ENCODE measurements at places on chromosomes 1 and 21.

GRCh38 chr1:77553568-77554291 lies 128.7 kb downstream of the ZZZ3 start:
- DNase-seq = no peak

GRCh38 chr1:36284517-36284916 lies 21.7 kb upstream of the SH3D21 start:
- no peak for DNase-seq

DNA sequence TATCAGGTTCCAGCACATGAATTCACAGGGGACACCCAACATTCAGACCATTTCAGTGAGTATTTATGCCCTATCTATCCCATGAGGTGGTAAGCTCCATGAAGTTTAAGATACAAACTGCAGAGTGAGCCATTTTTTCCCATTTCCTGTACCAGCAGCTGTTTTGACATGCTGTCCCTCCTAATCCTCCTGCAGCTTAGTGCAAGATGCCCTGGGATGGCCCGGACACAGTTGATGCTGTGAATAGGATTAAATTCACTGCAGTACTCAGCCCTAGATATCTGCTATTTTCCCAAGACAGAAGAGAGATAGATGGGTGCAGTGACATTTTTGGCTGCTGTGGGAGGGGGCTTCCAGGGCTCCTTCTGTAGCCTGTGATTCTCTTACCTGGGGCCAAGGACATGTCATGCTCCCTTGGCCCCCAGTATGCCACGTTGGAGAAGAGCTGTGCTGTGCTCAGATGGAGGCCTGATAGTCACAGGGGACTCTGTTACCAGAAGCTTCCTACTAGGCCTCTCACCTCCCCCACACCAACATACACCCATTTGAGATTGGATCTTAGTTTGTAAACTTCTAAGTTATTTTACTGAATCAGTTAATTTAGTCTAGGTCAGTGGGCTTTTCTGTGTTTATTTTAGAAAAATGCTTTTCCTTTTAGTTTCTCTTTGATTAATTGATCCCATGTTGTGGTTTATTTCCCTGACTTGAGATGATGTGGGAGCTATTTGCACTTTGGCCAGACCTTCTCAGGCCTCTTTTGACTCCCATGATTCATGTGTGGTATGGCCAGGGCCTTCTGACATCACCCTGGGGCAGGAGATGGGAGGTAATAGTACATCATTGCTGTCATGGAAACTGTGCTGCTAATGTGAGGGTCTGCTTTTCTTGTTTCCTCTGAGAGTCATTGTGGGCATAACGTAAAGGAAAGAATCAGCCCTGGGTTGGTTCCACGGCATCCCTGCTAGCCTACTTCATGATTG lies 92.6 kb downstream of the ST3GAL3 start:
- no peak for DNase-seq

DNA sequence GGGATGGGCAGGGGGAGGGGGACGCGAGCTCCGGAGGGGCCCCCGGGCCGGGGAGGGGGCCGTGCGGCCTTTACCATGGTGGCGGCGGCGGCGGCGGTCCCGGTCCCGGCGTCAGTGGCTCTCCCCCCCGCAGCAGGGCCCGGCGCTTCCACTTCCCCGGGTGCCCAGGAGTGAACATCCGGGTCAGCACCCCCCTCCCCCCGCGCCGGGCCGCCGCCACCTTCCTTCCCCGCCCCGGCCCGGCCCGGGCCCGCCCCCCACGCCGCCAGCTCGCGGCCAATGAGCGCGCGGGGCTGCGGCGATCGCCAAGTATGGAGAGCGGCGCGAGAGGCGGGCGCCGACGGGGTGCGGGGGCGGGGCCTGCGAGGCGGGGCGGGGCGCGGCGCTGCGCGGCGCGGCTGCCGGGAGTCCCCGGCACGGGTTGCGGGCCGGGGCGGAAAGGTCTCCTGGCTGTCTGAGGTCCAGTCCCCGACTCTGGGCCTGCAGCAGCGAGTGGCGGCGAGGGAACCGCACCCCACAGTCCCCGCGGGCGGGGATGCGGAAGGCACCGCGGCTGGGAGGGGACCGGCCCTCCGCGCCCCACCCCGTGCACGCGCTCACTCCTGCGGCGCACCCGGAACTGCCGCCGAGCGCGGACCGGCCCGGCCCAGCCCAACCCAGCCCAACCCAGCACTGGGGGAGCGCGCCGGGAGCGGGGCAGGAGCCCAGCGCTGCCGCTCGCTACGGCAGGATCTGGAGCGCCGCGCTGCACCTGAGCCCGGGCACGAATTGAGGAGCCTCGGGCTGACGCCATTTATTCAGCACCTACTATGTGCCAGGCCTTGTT lies at the start of gene CAPZB:
CAPZB (minus strand) TSS at position 178 of the 826 bp plus-strand sequence; CDS start at position 77, 101 bp downstream.
- DNase-seq = peak; percentile 73

GRCh38 chr1:53393325-53393792 lies 65.5 kb upstream of the LRP8 start:
- peak; percentile 6 for DNase-seq

- peak; percentile 36 for DNase-seq
Observed at GRCh38 chr1:7680207-7680954, 90.7 kb upstream of the VAMP3 start.

DNA sequence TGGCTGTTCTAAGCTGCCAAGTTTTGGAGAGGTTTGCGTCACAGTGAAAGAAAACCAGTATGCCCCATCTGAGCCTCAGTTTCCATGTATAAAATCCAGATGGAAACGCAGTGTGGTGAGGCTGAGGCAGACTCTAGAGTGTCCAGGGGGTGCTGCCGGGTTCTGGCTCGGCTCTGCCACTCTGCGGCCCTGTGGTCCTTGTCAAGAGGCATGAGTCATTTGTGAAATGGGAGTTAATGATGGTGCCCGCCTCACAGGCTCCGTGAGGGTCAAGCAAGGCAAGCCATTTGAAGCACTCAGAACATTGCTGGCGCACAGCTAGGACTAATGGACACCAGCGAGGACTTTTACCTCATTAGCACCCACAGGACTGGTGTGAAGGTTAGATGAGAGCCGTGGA lies 214.3 kb downstream of the PTPRU start:
- DNase-seq = no peak

DNA sequence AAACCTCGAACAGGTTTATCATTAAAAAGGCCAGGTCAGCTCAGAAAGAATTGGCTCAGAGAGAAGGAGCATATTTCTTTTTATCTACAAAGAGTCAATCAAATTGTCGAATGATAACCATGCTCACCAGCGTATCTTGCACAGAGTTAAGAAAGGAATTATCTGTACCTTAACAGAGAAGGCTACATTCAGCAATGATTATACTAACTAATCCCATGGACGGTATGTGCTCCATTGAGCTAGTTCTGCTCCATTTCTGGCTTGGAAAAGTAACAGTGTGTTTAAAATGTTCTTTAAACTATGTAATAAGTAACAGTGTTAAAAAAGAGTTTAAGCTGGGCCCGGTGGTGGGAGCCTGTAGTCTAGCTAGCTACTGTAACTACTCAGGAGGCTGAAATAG lies 4.2 kb downstream of the UBR4 start:
- DNase-seq = no peak

DNA sequence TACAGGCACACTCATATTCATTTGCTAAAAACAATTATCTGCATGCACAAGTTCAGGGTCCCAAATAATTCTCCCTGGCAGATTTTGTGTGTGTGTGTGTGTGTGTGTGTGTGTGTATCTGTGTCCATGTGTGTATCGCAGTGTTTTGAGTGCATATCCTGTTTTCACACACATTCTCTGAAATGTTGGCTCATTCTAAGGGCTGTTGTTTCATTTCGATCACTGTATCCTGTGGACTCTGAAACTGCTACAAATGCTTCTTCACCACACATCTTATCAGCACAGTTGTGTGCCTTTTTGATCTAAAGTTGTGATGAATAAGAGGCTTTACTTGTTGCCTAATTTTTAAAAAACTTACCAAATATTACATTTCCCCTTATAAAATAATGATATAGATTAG lies 34.6 kb downstream of the NR5A2 start:
- no peak for DNase-seq

DNA sequence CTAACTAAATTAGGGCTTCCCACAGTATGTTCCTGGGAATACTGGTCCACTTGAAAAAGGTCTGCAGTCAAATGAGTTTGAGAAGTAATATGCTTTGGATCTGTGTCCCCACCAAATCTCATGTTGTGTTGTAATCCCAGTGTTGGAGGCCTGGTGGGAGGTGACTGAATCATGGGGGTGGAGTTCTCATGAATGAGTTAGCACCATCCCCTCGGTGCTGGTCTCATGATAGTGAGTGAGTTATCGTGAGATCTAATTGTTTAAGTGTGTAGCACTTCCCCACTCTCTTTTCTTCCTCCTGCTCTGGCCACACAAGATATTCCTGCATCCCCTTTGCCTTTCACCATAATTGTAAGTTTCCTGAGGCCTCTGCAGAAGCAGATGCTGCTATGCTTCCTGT lies 16.9 kb upstream of the DMRTB1 start:
- no peak for DNase-seq

GRCh38 chr1:110087812-110088738 lies 17.6 kb upstream of the ALX3 start:
- DNase-seq = peak; percentile 14

DNA sequence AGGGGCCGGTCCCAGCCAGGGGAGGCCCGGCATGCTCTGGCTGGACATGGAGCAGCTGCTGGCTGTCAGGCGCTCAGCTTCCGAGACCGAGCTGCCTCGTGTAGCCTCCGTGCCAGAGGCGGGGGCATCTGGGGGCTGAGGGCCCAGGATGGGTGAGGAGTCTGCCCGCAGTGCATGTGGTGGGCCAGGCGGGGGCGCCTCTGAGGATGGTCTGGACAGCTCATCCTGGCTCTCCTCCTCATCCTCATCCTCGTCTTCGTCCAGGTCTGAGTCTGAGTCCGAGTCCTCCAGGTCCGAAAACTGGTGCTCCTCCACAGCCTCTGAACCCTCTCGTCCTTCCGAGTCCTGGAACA lies 28.9 kb upstream of the EDN2 start:
- no peak for DNase-seq

DNA sequence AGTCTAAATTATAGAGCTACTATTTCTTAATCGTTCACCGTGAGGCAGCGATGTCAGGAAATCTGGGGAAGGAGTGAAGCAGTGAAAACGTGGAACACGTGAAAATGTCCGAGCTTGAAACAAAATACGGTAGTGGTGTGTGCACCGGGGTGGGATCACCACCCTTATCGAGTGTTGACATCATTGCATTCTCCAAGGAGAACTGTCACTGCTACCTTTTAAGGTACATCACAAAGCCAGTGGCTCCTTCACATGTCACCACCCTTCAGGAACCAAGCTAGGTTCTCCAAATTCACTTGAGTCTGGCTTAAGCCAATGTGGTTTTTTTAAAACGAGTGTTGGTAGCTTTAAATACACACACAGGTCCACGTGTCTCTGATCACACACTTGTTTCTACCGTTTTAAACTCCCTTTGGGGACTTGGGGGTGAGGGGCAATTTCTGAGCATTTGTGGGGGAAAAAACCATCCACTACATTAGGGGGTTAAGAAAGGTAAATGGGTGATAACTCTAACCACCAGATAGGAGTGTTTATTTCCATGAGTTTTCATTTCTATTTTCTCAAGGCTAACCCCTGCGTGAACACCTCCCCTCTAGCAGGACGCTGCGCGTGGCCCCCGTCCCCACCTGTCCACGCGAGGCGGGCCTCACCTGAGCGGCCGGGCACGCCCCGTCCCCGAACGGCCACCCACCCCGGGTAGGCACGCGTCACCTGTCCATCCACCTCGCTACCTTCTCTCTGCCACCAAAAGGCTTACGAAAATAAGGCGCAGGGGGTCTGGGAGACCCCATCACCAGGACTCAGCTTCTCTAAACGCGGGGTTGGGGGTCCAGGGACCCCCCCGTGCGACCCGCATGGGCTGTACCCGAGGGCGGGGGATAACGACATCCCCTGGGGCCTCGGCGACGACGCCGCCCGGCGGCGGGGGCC lies 978 bp downstream of the PRDM15 start:
- DNase-seq = peak; percentile 51

DNA sequence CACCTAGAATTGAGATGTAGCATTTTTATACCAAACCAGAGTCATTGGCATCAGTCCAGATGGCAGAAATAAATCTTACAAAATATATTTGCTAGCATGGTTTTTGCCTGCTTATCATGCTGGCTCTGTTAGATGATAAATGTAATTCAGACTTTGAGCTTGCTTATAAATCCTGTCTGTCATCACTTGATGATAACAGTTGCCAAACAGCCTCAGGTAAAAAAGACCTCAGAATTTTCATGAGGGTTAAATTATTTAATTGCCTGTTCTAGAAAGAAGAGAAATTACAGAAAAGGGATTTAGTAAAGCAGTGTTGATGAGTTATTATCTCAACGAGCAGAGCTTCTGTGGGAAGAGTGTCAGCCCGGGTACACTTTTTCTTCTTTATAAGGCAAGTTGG lies 83.3 kb downstream of the FNBP1L start:
- DNase-seq = no peak

GRCh38 chr21:33840771-33841170 lies 74.8 kb downstream of the ATP5PO start:
- no peak for DNase-seq

- no peak for DNase-seq
Observed at GRCh38 chr1:218983848-218984247, 189.8 kb upstream of the LYPLAL1 start.

- no peak for DNase-seq
Observed at GRCh38 chr1:205324781-205325180, 3.2 kb upstream of the NUAK2 start.
